ENCODE measurements at places on chromosomes 5 and 9.

GRCh38 chr5:115736004-115736689, 80.3 kb downstream of the CDO1 start:
- no peak for DNase-seq

- DNase-seq: no peak
Measured at GRCh38 chr9:38176251-38176650, 107.2 kb upstream of the SHB start.

DNA sequence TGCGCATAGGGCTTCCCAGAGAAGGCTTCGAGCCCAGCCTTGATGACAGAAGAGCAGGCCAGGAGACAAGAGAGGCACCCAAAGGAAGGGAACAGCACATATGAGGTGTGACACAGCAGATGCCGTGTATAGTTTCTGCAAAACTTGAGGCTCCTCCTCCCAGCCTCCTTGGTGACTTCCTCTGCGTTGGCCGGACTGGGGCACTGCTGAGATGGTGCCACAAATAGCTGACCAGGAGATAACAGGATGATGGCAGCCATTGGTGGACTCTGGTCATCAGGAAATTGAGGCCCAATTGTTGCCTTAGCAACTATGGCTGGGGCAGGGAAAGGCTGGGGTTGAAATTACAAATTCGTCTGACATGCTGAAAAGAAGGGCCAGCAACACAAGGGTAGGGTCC, 4.8 kb upstream of the ZNF79 start:
- no peak for DNase-seq

DNA sequence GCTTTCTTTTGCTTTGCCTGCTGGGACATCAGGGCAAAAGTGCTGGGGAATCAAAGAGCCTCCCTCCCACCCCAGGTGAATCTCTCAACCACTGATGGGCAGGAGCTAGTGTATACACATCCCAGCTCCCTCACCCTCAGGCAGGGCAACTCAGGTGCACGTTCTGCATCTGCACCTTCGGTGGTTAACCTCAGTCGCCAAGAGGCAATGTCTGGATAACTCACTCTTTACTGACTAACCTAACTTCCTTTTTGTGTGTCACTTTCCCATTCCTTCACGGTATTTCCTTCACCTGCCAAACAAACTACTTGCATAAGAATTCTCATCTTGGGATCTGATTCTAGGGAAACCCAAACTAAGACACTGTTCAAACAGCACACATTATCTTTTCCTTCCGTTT, 26.3 kb downstream of the CNTFR start:
- no peak for DNase-seq

DNA sequence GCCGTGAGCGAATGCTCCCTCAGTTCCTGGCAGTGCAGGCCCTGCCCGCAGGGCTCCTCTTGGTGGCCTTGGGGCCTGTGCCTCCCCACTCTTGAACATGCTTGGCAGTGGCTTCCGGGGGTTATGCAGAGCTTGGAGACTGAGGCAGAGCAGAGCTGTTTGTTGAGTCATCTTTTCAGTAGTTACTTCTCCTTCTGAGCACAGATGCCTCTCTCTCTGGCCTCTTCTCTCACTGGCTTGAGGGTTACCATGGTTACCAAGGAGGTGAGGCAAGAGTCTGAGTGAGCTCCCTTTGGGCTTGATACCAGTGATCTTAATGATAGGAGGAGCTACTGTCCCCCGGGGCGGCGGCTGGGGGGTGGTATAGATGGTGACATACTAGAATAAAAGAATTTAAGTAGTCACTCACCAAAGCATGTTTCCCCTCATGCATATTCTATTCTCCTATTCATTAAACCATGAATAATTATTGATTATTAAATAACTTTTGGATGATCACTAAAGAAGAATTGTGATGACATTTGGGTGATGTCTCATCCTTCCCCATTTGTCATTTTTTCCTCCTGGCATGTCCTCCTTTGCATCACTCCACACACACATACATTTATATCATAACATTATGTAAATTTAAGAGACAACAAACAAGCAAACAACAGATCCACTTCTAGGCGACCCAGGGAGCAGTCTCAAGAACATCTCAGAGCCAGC, 111.1 kb downstream of the ARHGAP26 start:
- peak; percentile 79 for DNase-seq

Measured in fibroblast of upper back skin (primary cell).